B cell (primary cell): ENCODE measurements at places on chromosomes 6 and 20. TPM values are rescaled to one million over a fixed set of nuclear protein-coding genes. Genes with fewer than 3 reads are reported as not detected.

The SIRPD gene
- not detected in 2 replicates for polyA plus RNA-seq

The SLC22A3 gene
- not detected in 2 replicates for polyA plus RNA-seq

The HSD17B8 gene
- 12.8 and 25.5 TPM in 2 replicates for polyA plus RNA-seq

The PGBD1 gene
- 0.55 and 1.2 TPM in 2 replicates for polyA plus RNA-seq

The GLO1 gene
- polyA plus RNA-seq: 18.5 and 20.6 TPM in 2 replicates

The WFDC5 gene
- not detected in 2 replicates for polyA plus RNA-seq

The OXT gene
- 1.0 TPM in 1 of 2 replicates, not detected in the other for polyA plus RNA-seq

DNA sequence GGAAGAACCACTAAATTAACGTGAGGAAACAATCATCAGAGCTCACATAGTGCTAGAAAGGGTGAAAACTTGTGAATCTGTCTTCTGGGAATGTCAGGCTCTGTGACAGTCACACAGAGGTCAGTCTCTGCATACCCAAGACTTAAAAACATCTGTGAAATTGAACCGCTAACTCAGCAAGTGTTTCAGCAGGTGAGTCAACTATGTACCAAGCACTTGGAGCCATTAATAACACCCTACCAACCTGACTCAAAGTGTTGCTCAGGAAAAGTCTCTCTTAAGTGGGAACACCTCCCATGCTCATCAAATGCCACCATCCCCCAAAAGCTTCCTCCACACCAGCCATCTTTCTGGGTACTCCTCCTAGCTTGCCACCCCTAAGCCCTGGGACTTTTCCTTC lies 92.3 kb upstream of the CARMIL1 start:
- DNase-seq: no peak

GRCh38 chr6:27545271-27546046 lies 72.6 kb upstream of the ZNF184 start:
- DNase-seq: peak; percentile 46

GRCh38 chr20:2022163-2022562 lies 28.3 kb upstream of the PDYN start:
- DNase-seq: no peak

DNA sequence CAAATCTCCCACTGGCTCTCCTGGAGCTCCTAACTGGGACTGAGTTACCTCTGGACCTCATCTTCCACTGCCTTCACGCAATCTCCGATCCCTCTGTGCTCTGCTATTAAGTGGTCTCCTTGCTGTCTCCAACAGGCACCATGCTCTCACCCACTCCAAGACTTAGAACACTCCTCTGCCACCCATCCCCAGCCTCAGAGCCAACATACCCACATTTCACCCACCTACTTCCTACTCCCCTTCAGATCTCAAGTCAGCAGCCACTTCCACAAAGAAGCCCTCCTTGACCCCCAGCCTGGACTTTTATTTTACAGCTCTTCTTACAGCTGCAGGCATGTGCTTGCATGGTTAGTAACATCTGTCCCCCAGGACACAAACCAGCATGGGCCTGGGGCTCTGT lies 29.6 kb upstream of the NOL4L start:
- DNase-seq: no peak

- peak; percentile 83 for DNase-seq
These were observed 118.7 kb downstream of the HFE start for GRCh38 chr6:26205625-26206574.

- no peak for DNase-seq
These were observed 28.4 kb downstream of the IL20RA start for GRCh38 chr6:137016356-137016755.

DNA sequence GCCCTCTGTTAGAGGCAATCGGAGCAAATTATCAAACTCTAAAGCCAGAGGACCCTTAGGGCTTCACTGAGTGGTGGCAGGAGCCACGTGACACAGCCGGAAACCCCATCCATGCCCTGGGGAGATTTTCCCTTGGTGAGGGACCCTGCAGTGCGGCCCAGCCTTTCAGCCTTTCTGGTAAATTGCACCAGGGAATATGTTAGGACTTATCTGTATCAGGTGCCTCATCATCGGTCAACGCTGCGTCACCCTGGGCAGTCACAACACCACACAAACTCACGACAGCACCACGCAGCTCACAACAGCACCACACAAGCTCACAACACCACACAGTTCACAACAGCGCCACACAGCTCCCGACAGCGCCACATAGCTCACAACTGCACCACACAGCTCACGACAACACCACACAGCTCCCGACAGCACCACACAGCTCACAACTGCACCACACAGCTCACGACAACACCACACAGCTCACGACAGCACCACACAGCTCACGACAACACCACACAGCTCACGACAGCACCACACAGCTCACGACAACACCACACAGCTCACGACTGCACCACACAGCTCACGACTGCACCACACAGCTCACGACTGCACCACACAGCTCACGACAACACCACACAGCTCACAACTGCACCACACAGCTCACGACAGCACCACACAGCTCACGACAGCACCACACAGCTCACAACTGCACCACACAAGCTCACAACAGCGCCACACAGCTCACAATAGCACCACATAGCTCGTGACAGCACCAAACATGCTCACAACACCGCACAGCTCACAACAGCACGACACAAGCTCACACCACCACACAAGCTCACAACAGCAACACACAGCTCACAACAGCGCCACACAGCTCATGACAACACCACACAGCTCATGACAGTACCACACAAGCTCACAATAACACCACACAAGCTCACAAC lies 199.0 kb downstream of the DLL1 start:
- no peak for DNase-seq

GRCh38 chr20:47676912-47677634 lies 108.2 kb downstream of the SULF2 start:
- DNase-seq: peak; percentile 25

GRCh38 chr20:9353180-9353915 lies 161.0 kb upstream of the LAMP5 start:
- no peak for DNase-seq

GRCh38 chr6:99362678-99363268 lies 13.3 kb upstream of the FAXC start:
- no peak for DNase-seq

- DNase-seq: no peak
These were observed 55.1 kb downstream of the CDS2 start for GRCh38 chr20:5181958-5182357.

DNA sequence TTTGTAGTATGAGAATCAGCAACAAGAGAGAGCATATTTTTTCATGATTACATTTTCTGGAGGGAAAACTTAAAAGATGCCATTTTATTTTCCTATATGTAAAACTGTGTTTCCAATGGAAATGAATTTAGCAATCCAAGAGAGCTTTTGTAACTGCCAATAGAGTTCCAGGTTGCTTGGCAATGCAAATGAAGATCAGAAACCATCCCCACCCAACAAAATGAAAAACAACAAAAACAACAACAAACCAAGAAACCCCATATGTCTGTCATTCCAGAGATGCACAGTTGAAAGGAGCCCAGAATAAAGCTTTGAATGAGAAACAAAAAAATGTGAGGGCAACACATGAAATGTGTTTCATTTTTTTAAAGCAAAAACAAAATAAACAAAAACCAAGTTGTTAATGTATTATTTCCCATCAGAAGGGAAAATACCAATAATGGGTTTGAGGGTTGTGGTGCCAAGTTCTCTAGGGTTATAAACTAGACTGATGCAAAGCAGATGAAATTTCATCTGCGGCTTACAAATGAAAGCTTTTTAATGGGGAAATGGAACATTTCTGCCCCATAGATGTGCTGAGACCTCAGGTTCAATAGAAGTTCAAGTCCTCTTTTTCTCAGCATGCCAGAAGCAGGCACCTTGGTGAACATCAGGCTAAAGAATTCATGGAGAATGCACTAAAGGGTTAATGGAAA lies 121.5 kb upstream of the MCHR2 start:
- no peak for DNase-seq

- DNase-seq: no peak
These were observed 1.8 kb upstream of the CEP43 start for GRCh38 chr6:166997348-166997747.

DNA sequence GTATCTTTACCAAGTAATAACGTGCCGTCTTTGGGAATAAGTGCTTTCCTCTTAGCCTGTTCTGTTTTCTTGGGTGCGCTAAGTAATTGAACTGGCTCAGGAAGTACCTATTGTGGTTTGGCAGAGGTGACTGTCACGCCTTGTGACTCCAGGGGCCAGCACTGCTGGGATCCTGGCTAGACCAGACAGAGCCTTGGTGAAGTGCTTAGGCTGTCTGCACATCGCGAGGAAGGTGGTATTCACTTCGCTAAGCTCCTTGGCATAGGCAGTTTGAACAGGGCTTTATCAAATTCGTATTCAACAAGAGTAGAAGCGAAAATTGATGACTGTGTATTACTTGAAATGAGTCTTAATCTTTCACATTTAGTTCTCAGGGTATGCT lies 17.6 kb downstream of the PRDM1 start:
- DNase-seq: peak; percentile 63

DNA sequence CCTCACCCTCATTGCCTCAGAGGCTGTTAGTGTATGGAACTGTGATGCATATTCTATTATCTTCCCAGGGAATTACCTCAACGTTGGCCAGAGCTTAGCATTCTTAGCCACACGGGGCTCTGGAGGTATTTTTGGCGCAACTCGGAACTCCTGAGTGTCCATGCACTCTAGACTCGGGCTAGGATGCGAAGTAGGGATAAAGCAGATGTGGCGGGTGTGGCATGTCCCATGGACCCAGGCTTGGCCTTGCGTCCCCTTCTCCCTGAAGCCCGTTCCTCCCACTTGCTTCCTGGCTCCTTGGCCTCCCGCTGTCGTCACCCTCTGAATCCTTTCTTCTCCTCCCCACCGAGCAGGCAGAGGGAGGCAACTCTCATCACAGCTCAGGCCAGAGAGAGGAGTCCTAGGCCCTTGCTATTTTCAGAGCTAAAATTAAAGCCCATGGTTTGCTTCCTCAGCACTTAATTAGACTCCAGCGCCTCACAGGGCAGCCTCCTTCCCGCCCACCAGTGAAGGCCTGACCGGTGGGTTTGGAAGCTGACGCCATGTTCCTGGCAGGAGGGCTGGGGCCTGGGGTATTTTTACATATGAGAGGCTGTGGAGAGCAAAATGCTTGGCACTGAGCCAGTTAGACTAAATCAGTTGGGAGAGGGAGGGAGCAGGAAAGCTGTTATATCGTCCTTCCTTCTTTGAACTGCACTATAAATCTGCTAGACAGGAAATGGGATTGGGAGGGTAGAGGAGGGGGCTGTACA lies 138.7 kb downstream of the FOXO3 start:
- DNase-seq: no peak

- DNase-seq: no peak
These were observed 350.7 kb upstream of the RNF24 start for GRCh38 chr20:4366076-4366475.

GRCh38 chr6:56860475-56860874 lies 94.4 kb upstream of the BEND6 start:
- DNase-seq: no peak

DNA sequence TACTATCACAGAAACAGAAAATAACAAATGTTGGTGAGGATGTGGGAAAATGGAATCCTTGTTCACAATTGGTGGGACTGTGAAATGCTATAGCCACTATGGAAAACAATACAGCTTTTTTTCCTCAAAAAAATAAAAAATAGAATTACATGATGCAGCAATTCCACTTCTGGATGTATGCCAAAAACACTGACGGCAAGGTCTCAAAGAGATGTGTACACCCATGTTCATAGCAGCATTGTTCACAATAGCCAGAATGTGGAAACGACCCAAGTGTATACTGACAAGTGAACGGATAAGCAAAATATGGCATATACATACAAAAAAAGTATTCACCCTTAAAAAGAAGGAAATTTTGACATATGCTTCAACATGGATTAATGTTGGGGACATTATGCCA lies 213.4 kb downstream of the KHDC1L start:
- no peak for DNase-seq
